ENCODE measurements at places on chromosomes 13 and 19.

DNA sequence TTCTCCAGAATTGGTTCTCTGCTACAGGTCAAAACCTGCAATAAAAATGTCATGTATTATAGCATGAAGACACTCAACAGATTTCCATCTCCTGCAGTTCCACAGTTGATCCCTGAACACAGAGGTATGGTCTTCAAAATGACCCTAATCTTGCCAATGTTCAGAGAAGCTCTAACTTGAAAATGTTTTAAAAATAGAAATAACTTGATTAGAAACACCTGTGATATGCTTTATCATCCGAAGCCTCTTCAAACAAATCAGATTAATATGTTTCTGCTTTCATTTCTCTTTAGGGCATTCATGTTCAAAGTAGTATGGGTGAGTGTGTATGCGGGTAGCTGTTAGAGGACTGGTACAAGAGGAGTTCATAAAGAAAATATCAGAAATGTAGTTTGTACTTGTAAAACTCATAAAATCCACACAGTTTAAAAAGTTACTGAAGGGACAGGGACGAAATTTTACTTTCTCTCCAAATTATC lies 60.4 kb downstream of the KCNRG start:
- DNase-seq = no peak

- DNase-seq = no peak
Measured at GRCh38 chr13:23598369-23598768, 28.2 kb downstream of the TNFRSF19 start.

DNA sequence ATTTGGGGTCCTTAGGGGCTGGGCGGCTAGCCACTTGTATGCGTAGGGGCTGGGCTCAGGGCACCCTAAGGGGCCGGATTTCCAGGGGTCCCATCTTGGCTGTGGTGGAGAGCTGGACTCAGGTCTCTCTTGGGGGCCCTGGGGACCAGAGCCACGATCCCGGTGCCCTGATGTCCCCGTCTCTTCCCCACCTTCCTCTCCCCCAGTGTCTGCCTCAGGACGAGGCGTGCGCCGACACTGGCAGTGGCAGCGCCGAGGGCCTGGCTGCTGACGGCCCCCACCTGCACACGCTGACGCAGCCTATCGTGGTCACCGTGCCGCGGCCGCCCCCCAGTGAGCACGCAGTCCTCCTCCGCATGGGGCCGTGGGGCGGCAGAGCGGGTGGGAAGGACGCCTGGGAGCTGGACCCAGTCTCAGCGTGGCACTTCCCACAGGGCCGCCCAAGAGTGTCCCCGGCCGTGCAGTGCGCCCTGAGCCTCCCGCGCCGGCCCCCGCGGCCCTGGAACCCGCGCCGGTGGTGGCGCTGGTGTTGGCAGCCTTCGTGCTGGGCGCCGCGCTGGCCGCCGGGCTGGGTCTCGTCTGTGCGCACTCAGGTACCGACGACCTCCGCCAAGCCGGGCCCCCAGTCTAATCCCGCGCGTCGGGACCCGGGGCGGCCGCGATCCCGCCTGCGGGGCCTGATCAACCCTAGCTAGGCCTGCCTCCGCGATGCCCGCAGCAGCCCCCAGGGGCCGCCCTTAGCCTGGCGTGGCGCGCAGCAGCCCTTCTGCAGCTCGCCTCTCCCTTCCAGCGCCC lies 2.7 kb upstream of the SNAPC2 start:
- DNase-seq = peak; percentile 40

GRCh38 chr13:110045202-110045601 lies 258.8 kb upstream of the IRS2 start:
- DNase-seq = no peak

DNA sequence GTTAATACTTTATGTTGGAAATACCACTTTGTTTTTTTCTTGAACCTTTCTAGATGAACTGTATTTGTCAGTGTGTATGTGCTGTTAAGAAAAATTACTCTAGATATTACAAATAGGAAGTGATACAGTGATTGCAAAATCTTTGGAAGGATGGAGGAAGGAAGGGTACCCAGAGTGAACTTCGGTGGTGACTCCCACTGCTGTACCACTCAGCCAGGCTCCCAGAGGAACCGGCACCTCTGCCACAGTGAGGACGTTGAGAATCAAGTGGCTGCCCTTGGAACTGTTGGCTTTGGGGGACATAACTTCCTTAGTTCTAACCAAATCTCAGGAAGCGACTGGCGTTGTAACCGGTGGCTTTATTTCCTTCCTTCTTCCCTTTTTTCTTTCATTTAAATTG lies 184.7 kb downstream of the PCCA start:
- DNase-seq = no peak

Measured in NCI-H1694 treated with DMSO at 0.1 percent for 48 hours (cell line).